ENCODE measurements at places on chromosomes 3 and 15. TPM values are rescaled to one million over a fixed set of nuclear protein-coding genes. Genes with fewer than 3 reads are reported as not detected.
A peak's percentile ranks its signal among the peaks of the same experiment; 100 is the strongest.

CAMKV gene
- not detected for total RNA-seq

GOLGA6B gene
- not detected for total RNA-seq

RARRES1 gene
- 1.0 TPM for total RNA-seq

PPARG gene
- total RNA-seq = 1.7 TPM

PIF1 gene
- not detected for total RNA-seq

NAALADL2 gene
- 7.0 TPM for total RNA-seq

DNA sequence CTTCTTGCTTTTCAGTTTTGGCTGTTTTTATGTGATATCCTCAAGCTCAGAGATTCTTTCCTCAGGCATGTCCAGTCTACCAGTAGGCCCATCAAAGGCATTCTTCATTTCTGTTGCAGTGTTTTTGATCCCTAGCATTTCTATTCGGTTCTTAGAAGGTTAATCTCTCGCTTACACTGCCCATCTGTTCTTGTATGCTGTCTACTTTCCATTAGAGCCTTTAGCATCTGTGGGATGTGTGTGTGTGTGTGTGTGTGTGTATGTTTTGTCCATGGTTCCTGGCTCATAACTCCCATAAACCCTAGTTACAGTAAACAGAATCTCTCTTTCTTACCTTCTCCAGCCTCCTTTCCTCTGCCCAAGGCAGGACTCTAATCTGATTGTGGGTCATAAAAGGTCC, 5.1 kb upstream of the SLC22A13 start:
- no peak for DNase-seq

DNA sequence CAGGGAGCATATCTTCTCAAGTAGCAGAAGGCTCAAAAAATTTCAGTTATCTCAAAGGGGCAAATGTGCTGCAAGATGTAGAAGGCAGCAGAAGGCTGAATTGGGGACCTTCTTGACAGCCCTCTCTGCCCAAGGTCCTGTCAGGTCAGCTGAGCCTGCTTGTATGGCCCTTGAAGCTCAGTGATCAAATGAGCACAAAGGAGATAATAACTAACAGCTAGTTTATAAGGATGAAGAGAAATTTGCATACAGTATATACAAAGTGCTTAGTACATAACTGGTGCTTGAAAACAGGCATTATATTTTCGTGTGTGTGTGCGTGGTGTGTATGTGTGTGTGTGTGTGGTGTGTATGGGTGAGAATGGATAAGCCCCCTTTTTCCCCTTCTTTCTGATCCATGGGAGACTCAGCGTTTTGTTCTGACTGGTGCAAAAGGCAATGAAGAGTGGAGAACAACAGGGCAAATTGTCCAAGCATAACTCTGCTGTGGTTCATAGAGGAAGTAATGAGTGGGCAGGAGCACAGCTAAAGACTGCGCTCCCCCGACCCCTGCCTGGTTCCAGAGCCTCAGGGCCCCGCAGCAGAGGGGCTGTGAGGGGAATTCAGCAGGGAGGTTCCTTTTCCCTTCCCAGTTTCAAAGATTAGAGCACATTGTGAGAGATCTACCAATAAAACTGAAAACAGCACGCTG, 356.8 kb upstream of the NR2F2 start:
- no peak for DNase-seq

DNA sequence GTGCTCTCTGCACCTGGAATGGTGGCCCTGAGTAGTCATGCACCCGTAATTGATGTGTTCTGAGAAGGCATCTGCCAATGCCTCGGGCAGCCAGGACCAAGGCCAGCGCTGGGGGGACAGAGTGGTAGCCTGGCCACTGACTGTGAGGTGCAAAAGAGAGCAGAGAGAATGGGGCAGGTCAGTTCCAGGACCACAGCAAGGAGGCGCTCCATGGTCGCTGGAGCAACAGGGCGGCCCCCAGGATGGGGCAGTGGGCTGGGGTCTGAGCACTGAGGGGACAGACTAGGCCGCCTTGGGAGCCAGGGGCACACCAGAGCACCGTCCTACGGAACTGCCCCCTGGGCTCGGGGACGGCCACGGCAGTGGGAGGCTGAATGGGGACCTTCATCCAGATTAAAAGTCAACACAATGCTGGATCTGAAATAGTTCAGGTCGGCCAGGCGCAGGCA, 48.3 kb upstream of the IQSEC1 start:
- no peak for DNase-seq

- DNase-seq = no peak
Measured at GRCh38 chr3:122938783-122939425, 88.7 kb downstream of the SEMA5B start.

GRCh38 chr3:13878281-13879101, 1.4 kb downstream of the WNT7A start:
- no peak for DNase-seq

DNA sequence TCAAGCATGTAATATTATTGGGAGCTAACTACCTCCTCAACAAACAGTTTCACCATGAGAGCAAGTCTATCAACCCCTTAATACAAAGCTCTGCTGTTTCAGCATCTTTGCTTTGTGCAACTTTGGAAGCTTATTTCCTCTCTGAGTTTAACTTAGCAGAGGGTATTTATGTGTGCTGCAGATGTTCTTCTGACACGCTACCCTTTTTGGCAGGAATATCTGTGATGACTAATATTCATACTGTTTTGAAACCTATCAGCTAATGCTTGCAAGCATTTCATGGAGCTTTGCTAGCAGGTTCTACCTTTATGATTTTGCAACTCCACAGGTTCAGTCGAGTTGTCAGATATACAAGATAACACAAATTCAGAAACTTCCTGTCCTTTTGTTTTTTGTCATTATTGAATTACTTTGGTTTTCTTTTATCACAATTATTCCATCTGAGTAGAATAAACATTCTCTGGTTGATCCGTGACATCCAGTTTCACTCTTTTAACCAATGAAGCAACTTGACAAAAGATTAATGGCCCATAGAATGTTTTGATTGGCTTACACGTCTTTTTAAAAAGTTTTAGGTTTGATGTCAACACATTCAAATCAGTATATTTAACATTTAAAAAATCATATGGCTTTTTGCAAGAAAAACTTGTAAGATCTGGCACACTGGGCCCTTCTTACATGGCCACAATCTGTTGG, 1.7 kb upstream of the SLC9A9 start:
- no peak for DNase-seq

GRCh38 chr3:13296662-13297061, 123.5 kb downstream of the NUP210 start:
- DNase-seq = no peak

DNA sequence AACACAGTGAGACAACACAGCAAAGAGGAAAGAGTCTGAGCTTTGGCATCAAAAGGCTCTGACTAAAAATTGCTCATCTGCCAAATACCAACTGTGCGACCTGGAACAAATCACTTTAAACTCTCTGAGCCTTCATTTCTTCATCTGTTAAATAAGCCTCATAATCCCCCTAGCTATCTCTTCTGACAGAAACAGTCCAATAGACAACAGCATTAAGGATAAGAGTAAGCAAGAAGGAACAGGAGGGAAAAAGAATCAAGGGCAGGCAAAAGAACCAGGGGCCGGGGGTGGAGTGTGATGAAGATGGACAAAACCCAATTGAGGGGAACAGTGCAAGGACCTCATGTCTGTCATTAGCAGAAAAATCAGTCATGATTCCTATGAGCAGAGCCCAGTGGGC, 79.4 kb upstream of the SETMAR start:
- no peak for DNase-seq

DNA sequence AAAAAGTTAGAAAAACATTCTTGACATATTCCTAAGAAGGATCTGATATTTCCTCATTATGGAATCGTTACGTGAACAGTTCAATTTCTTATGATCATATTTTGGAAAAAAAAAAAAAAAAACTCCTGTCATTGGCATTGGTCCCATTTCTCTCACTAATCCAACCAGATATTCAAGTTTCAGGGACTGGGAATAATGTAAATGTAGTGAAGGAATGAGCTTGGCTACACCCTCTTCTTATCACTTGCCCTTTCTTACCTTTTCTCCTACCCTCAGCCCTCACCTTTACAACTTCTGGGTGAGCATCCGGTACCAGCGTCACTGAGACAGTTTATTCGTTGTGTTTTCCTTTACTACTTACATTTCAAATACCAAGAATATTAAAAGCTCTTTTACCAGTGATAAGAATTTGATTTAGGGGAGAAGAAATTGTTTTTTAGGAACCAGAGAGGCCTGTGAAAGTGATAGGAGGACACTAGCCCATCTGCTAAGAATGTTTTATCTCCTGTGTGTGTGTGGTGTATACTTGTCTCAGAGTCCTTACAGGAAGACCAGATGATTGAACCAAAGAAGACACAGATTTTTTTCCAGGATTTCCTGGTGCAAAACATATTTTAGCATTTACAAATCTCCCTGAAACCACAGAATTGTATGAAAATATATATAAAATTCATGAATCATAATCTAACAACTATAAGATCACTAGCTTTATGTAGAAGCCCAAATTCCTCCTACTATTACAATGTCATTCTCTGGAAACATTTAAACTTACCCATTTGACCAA, 946.7 kb downstream of the ZPLD1 start:
- DNase-seq = no peak

DNA sequence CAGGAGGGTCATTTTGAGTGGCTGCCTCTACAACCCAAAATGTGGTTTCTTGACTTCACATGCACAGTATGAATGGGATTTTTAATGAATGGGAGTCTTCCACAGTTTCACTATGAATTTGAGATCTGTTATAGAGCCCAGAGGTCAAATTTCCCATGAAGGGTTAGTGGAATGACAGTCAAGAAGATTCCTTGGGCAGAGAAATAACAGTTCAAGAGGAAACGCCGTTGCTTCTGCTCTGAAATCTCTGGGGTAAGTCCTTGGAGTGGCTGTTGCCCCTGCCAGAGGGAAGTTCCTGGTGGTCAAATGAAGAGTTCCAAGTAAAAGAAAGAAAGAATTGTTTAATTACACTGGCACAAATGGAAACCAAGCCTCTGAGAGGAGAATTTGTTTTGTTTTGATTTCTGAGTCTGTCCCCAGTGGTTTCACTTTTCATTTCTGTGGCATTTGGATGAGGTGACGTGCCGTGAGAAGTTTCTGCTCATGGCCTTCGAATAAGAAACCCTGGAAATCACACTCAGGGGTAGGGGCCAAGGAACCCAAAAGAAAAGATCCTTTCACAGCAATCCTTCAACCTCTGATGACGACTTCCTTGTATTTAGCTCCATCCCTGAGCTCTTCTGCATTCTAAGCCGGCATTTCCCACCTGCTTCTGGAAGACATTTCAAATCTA, 77.5 kb upstream of the IL12A start:
- DNase-seq = no peak

DNA sequence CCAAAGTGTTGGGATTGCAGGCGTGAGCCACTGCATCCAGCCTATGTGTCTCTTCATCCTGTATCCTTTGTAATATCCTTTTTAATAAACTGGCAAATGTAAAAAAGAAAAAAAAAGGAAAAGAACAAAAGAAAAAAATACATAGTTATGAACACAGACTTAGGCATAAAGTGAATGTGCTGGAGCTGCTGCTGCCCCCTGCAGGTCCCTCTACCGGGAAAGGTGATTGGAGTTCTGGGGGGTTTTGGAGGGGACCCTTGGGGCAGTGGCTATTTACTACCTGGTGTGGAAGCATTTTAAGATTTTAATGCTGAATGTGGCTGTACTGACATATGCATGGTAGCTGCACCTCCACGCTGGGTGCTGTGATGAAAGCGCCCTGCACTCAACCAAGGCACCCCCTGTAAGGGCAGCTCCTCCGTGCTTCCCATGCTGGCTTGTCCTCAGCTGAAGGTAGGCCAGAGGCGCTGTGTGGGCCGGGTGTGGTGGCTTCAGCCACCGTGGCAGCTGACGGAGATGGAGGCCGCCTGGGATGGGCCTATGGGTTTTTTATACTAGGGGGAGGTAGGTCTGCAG, 49.9 kb downstream of the RPLP1 start:
- no peak for DNase-seq

DNA sequence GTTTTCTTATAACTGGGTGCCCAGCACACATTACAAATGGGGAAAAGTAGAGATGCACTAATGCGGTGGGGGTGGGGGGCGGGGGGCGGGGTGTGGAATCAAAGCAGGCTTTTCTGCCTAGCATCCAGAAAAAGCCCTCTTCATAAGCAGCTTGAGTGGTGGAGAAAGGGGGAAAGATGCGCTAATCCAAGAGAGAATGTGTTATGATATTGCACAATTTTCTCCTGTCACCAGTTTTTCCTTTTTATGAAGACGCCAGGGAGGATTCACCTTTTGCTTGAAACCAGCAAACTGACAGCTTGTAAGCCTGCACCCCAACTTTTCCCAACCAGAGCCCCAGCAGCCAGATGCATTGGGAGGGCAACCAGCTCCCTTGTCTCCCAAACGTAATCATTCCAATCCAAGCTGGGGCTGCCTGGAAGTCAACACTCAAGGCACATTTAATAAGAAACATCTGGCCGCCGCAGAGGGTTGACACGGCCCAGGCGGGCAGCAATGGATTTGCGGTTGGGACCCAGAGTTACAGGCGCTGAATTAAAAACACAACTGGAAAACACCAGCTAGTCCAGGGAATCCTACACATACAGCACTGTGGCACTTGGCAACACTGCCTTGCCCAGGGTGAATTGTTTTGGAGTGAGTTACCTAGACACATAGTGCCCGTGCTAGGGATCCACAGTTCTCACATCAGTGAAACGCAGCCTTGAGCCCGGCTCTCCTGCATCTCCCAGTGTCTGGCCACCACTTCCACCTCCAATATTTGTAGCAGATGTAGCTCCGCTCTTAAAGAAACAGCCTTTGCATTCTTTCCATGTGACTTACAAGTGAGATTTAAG, 218.5 kb upstream of the PRICKLE2 start:
- DNase-seq = peak; percentile 27

- no peak for DNase-seq
Measured at GRCh38 chr3:42836150-42837123, 27.2 kb downstream of the ACKR2 start.

DNA sequence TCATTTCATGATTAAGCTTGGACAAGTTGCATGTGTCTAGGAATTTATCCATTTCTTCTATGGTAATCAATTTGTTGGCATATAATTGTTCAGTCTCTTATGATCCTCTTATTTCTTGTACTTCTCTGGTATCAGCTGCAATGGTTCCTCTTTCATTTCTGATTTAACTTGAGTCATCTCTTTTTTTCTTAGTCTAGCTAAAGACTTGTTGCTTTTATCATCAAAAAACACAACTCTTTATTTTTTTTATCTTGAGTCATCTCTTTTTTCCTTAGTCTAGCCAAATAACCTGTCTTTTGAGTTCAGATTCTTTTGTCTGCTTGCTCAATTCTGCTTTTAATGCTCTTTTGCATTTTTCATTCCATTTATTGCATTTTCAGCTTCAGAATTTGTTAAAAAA, 37.3 kb downstream of the UBE3A start:
- no peak for DNase-seq

- no peak for DNase-seq
Measured at GRCh38 chr15:51739061-51739712, 1.7 kb upstream of the LYSMD2 start.

DNA sequence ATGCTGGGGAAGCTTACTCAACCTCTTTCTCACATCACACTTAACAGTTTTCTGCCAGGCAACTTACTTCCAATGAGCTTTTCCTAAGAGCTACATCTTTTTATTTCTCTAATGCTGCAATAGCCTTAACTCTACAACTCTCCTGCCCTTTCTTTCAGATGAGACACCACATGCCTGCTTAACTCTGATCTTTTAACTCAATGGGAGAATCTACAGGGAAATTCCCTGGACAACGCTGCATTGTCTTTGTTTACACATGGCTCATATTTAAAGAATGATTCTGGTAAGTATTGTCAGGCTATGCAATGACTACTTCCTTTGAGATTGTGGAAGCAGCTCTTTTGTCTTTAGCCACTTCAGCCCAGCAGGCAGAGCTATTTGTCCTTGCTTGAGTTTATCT, 353.1 kb upstream of the BCHE start:
- no peak for DNase-seq

Measured in pancreas (tissue), 10 donors.